ENCODE measurements at places on chromosomes 2 and 18.

GRCh38 chr2:104944495-104944894, 90.6 kb downstream of the POU3F3 start:
- DNase-seq, result no peak

DNA sequence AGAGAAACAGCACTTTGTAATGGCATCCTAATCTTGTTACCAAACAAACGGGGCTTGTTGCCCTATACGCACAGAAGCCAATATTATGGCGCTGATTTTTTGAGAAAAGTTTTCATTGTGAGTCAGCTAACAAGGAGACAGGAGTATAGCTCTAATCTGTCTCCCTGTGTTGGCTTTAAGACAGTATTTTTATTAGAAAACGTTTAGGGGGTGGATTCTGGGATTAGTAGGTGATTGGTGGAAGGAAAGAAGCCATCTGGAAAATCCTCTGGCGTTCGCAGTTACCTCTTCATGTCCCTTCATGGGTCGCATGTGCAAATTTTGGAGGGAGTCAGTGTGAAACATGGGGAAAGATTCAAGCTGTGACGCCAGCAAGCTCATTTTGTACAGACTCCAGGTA, 698 bp upstream of the TMEM237 start:
- DNase-seq, result no peak

DNA sequence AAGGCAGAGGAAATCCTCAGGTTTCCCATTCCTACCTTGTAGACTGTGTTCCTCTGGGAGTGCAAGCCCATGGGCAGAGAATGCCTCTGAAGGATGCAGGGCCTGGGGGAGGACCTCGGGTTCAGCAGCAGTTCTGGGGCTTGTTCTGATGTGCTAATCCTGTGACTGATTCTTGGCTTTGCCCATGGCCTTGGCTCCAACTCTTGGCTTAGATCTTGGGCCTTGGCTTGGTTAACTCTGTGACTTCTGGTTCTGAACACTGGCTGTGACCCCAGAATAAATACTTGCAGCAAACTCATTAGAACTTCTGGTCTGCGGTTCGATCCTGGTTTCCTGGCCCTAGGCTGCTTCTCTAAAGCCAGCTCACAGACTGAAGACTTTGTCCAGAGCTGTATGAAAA, 366.9 kb upstream of the ZEB2 start:
- DNase-seq, result no peak

GRCh38 chr2:36530178-36530982, 67.6 kb downstream of the FEZ2 start:
- DNase-seq, result peak; percentile 56

- no peak for DNase-seq
These were observed 172.2 kb upstream of the HAAO start for GRCh38 chr2:42964439-42965083.

DNA sequence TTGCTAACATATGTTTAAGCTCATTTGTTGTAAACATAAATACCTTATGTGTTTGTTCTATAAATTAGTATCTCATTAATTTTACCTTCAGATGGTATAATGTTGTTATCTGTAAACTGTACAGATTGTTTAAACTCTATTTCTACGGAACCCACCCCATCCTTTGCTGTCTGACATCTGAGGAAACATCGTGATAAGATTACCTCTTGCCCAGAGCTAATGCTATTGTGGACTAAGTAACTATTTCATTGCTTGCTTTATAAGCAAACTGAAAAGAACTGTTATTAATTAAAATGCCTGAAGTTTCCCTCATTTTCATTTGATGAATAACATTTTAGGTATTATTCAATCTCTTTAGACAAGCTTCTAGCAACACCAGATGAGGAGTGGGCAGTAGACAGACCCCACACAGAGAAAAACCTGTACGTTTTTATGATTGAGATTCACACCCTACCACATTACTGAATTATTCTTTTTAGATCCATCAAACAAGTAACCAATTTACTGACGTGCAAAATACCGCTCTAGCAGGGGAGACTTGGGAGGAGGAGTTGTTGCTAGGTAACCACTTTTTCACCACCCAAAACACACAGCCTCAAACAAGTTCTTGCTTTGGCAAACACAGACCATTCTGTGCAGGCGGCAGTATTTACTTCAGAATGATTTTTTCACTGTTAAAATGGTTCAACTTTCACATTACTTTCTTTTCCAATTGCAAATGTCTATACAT, 1.9 kb upstream of the SYT4 start:
- no peak for DNase-seq

- DNase-seq, result no peak
These were observed 11.9 kb upstream of the B3GNT7 start for GRCh38 chr2:231383416-231384108.

All from GM10248 (cell line).